SK-N-DZ (cell line): ENCODE measurements at places on chromosomes 7 and 10.

DNA sequence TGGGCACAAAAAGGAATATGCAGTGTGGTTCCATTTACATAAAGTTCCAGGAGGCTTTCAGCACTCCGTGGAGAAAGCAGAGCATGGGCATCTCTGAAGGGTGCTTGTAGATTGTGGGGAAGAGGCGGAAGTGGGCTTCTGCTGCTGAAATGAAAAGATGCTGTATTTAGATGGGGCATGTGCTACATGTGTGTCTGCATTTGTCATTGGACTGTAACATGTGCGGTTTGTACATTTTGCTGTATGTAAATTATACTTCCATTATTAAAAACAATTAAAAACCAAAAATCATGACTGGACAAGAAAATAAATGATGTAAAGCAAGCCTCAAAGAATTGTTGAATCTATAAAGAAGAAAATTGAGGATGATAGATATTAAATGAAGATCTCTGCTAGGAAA is 334.0 kb downstream of the WDR37 start:
- DNase-seq, result no peak

- DNase-seq, result no peak
These were observed 127.0 kb downstream of the TCERG1L start for GRCh38 chr10:131184503-131184902.

- DNase-seq, result no peak
These were observed 12.0 kb upstream of the MEST start for GRCh38 chr7:130479716-130480400.

GRCh38 chr10:122379041-122379440 is 4.5 kb downstream of the PLEKHA1 start:
- DNase-seq, result no peak

GRCh38 chr7:109309790-109310189 is 740.1 kb downstream of the DNAJB9 start:
- no peak for DNase-seq

DNA sequence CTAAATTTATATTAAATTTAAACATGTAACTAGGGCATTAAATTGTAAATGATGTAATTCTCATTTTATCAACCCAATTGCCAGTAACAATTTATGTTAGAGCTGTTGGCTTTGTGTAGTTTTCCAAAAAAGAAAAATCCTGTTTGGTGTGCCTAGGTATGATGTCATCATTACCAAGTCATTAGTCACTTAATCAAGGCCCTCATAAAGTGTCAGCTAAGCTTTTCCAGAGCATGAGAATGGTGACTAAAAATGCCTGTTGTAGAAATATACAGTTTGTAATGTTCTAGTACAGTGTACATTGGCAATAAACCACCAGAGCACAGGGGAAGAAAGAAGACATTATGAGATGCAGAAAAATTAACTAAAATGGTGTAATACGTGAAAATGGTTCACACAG is 593.8 kb upstream of the ANKRD30A start:
- no peak for DNase-seq

- DNase-seq, result no peak
These were observed 134.1 kb upstream of the GDF10 start for GRCh38 chr10:47165711-47166404.

DNA sequence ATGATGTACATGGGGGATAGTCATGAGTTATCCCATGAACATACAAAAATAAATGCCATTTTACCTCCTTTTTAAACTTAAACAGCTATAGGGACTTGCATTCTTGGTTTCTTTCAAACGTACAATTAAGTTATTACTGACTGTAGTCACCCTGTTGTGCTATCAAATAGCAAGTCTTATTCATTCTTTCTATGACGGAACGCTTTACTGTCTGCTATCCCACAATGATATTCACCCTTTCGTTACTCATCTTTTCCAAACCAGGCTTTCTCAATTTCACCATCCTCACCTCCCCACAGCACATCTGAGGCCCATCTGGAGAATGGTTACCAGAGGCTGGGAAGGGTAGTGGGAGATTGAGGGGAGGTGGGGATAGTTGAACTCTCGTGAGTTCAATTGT is 218.8 kb downstream of the PHF14 start:
- DNase-seq, result no peak

GRCh38 chr7:120164-120991 is 72.0 kb upstream of the FAM20C start:
- no peak for DNase-seq

DNA sequence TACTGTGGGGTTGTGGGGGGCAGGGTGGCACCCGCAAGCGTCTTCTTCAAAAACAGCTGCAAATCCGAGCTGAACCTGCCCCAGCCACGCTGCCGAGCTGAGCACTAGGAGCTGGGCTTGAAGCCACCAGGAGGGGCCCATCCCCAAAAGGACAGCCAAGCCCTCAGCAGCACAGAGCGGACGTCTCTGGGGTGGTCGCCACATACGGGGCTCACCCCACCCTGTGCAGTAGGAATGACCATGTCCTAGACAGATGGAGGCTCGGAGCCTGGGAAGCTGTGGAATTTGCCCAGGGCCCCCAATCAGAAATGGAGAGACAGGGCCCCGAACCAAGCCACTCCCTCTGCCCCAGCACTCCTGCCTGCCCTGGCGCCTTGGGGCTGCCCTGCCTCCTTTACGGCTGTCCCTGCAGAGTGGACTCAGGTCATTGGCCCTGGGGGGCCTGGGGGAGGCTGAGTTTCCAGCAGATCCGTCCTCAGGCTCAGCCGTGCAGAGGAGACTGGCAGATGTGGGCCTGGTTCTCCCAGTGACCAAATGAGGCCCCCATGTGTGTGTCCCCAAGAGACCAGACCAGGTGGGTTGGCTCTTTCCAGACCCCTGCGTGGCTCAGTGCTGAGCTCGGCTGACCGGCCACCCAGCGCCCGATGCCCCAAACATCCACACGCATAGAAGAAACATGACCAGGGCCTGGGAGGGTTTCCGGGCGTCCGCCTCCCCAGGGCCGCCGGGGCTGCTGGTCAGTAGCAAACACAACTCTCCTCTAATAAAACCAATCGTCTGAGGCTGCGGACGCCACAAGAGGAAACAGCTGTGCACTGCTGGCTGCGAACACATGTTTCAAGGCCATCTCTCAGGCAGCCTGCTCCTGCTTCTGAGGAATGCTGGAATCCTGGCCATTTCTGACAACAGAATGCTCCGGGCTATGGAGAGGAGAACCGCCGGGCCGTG is 54.9 kb downstream of the PDGFA start:
- no peak for DNase-seq

DNA sequence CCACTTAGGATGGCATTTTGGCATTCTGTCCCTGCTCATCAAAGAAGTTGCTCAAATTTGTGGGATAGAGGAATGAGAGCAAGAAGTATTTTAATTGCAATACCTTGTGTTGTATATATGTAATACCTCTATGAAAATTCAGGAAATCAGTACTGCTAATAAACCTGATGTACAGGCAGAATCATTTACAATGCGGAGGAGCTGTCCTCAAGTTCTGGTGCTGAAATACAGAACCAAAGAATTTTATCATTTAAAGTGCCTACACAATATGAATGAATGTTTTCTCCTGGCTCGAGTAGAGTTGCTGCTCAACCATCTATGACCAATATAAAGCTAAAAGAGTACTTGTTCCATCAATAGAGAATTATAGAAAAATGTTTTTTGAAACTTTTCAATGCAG is 305.8 kb downstream of the PLXNA4 start:
- DNase-seq, result no peak

GRCh38 chr7:99949645-99950228 is 20.3 kb upstream of the GJC3 start:
- DNase-seq, result no peak

DNA sequence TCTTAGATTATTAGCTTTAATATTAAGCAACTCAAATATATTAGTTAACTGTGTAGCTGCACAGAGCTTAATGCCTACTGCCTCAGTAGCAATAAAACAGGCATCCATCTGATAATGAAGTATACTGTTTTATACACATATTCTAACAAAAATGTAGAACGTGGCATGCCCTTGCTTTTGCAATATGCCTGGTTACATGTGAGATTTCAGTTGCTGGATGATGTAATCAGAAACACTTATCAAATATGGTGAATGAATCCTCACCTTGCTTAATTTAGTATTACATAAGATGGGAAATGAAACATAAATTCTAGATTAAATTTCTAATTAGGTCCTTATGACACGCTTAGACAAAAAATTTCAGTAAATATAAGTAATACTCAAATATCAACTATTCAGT is 8.0 kb downstream of the DNAJC1 start:
- no peak for DNase-seq

- no peak for DNase-seq
These were observed 54.0 kb downstream of the GSDME start for GRCh38 chr7:24703296-24703695.

DNA sequence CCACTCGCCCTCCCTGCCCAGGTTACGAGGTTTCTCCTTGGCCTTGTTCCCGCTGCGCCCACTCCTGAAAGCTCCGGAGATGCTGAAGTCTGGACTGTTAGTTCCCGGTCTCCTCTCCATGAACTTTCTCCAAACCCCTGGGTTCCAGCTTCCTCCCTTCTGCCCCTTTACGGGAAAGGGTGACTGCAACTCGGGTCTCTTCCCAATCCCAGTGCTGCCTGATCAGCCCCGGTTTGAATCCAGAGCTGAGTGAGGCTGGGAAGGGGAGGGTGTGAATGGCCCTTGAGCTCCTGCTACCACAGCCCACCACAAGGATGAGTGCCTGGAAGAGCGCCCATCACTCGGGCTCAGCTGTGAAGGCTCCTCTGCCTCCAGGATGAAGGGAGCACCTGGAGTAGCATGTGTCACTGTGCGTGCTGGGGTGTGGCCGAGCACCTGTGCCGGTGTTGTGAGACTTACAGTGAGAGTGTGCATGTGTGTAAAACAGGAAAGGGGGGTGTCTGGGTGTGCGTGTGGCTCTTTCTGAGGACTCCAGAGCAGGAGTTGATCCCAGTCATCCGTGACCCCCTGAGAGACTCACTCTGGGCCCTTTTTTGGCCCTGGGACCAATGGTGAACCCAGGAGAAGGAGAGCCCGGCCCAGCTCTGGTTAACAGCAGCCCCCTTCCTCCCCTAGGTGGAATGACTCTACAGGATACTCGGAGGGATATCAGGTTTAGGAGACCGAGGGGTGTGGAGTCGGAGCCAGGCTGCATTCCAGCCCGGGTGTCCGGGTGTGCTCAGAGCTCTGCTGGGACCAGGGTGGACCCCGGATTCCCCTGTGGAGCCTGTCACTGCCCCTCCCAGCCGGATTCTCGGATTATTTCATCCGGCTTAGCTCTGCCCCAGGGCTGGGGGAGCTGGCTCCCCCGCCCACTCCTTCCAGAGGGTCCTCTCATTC is 1.1 kb upstream of the ZNF467 start:
- peak; percentile 31 for DNase-seq

GRCh38 chr7:41312235-41312634 is 390.7 kb downstream of the INHBA start:
- no peak for DNase-seq

- DNase-seq, result peak; percentile 45
These were observed 4.4 kb downstream of the SMIM30 start for GRCh38 chr7:113113912-113114311.

DNA sequence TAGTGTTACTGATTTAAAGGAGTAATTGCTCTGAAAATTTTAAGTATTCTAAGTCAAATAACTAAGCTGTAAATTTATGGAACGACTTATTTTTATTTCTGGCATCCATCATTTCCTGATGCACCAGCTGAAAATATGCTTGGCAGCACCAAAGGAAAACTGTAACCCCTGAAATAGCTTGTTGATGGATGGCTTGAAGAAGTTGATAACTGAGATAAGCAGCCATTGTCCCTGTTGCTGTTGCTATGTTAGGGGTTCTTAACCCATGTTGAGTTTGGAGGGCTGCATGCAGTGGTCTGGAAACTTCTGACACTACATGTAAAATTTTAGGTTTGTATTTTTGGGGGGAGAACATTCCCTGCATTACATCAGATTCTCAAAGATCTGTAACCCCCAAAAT is 30.6 kb downstream of the RPA3 start:
- DNase-seq, result no peak

DNA sequence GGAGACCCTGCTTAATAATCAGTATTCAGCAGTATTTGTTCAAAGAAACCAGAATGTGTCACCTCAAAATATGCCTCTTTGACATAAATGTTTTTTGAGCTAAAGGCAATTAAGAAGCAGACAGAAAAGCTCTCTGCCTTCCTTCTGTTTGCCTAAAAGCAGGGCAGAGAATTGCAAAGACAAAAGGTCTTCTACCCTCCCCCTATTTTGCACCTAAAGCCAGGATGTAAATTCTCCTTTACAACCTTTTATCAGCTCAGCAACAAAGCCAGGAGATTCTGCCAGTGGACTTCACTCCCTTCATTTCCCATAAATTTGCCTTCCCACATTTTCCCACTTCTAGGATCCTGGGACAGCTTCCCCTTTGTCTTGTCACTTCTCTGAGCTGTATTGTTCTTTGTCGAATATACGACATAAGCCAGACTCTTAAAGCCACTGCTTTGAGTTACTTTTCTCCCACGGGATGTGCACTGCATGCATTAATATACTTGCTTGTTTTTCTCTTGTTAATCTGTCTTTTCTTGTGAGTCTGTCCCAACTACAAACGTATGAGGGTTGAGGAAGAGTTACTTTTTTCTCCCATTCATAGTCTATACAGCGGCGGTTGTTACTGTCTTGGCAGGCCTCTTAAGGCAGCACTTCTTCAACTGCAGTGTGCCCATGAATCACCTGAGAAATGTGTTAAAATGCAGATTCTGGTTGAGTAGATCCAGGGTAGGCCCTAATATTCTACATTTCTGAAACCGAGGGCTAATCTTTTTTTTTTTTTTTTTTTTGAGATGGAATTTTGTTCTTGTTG is 48.2 kb downstream of the ST8SIA6 start:
- no peak for DNase-seq

- DNase-seq, result no peak
These were observed 4.6 kb downstream of the SH2B2 start for GRCh38 chr7:102291056-102291915.

DNA sequence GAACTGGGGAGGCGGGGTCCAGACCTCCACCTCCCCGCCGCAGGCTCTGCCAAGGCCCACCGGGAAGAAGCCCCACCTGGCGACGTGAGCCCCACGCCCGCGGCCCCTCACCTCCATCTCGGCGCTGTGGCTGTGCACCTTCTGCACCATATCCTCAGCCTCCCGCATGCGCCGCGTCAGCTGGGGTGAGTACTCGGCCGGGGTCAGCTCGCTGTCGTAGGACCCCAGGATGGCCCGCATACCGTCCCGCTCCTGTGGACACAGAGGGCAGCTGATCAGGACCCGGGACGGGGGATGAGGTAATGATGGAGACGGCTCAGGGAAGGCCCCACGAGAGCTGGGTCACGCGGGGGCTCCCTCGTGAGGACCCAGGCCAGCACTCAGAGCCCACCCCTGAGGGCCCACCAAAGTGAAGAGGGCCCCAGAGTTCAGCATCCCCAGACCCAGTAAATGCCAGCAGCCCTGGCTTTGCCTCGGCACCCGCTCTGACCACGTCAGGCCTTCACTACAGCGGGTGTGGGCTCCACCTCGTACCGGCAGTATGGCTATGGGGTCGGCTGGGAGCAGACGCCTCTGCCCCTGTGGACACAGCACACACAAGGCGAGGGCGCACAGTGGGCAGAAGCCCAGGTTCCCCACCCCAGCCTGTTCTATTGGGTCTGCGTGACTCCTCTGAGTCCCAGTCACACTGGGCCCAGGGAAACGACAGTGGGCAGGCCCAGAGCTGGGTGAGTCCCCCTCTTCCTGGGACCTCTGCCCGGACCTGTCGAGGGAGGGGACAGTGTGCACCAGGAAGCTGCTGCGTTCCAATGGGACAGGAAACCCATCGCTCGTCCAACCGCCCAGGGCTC is 218.1 kb downstream of the MAD1L1 start:
- no peak for DNase-seq

- no peak for DNase-seq
These were observed 32.3 kb downstream of the RASGEF1A start for GRCh38 chr10:43234471-43235041.
